Activated CD4-positive, alpha-beta T cell treated with anti-CD3 and anti-CD28 coated beads, Interleukin-2, amount 10 ng/mL, durations not matched to agents 7 days and 5 days (primary cell): ENCODE measurements at places on chromosomes 4 and X.

DNA sequence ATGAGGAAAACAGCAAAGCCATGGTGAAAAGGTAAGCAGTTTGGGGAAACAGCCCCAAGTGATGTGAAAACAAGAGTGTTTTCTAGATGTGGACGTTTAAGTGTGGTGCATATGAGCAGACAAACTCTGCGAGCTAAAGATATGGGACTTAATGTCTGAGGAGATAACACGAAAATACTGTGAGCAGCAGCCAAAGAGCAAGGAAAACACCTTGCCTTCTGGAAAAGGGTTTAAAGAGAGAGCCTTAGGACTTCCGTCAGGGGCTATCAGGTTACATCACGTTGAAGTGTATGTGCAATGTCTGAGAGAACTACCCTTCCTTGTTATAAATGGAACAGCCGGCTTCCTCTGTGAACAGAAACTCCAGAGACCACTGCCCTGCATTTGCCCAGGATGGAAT is 54.2 kb downstream of the LEF1 start:
- DNase-seq: no peak

DNA sequence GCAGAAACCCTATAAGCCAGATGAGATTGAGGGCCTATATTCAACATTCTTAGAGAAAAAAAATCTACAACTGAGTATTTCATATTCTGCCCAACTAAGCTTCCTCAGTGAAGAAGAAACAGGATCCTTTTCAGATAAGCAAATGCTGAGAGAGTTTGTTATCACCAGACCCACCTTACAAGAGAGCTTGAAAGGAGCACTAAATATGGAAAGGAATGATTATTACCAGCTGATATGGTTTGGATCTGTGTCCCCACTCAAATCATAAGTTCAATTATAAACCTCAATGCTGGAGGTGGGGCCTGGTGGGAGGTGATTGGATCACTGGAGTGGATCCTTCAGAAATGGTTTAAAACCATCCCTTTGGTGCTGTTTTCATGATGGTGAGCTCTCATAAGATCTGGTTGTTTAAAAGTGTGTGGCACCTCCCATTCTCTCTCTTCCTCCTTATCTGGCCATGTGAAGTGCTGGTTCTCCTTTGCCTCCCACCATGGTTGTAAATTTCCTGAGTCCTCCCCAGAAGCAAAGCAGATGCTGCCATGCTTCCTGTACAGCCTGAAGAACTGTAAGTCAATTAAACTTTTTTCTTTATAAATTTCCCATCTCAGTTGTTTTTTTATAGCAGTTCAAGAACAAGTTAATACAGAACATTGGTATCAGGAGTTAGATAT is 144.2 kb downstream of the MSN start:
- no peak for DNase-seq

- no peak for DNase-seq
These were observed 61.5 kb downstream of the RFC1 start for GRCh38 chr4:39304651-39305050.

DNA sequence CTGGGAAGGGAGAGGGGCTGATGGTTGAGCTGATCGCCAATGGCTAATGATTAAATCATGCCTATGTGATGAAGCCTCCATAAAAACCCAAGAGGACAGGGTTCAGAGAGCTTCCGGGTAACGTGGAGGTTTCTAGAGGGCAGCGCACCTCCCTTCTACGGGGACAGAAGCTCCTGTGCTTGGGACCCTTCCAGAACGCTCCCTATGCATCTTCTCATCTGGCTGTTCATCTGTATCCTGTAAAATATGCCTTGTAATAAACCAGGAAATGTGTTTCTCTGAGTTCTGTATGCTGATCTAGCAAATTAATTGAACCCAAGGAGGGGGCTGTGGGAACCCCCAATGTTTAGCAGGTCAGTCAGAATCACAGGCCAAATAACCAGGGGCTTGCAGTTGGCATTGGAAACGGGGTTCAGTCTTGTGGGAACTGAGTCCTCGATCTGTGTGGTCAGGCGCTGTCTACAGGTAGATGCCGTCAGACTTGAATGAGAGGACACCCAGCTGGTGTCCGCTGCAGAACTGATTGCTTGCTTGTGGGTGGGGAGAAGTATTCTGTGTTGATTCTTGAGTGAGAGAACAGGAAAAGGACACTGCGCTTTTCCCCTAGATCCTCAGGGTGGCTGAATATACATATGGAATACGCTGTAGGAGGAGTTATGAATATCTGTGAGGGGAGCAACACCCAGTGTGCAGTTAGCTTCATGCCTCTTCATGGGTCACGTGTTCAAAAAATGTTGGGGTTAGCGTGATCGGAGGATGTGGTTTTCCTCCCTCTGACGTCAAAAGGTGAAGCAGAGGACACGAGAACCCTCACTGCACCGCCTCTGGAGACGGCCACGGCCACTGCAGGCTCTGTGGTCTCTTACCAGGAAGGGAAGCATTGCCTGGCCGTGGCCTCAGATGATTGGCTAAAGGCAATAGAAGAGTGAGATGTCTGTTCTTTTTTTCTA is 29.2 kb downstream of the HTT-AS start:
- DNase-seq: peak; percentile 87

- no peak for DNase-seq
These were observed 26.3 kb upstream of the KDM5C start for GRCh38 chrX:53251307-53251706.

DNA sequence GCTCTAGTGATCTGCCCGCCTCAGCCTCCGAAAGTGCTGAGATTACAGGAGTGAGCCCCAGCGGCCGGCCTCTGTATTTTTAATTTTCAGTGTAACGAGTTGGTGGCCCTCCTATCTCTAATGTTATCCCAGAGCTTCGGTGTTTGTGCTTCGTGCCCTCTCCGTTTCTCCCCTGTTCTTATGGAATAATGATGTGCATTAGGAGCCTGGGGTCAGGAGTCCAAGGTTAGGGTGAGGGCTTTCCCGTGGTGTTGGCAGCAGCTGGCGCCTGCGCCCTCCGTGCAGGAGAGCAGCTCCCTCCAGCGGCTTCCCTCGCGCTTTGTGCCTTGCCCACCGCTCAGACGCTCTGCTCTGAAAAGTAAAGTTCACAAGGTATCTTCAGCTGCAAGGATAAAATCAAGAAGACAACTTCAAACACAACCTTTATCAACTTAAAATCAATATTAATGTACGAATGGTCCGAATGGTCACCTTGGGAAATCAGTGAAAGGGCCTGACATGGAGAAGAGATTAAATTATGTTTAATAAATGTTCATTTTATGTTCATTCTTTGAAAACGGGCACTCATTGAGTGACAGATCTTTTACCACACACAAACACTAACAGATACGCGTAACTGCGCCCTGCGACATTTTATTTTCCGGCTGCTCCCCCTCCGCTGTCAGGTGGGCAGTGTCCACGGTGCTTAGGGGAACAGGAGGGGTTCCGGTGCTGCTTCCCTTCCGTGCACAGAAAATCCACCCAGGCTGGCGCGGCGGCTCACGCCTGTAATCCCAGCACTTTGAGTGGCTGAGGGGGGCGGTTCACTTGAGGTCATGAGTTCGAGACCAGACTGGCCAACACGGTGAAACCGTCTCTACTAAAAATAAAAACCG is 62.4 kb downstream of the TRAPPC11 start:
- peak; percentile 44 for DNase-seq

GRCh38 chrX:49059681-49060085 is 884 bp downstream of the CCDC120 start:
- no peak for DNase-seq

DNA sequence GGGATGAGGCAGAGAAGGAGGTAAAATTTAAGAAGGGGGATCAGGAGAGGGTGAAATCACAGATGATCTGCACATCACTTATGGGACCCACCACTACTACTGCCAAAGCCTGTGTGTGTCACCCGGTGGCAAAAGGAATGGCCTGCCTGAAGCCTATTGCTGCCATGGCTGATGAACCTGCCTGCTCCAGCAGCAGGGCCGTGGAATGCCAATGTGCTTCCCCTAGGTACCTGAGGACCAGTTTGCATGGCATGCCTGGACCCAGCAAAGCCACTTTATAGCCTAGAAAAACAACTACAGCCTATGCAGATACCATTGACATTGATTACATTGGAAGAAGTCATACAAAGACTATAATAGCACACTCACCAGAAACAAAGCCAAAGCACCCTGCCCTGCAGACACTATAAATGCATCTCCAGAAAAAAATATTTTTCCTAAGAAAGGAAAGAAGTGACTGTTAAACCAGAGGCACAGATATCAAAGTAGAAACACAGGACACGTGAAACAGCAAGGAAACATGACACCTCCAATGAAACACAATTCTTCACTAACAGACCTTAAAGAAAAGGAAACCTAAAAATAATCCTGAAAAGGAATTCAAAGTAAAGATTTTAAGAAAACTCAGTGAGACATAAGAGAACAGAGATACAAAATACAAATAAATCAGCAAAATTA is 680.7 kb upstream of the GRID2 start:
- no peak for DNase-seq

- DNase-seq: no peak
These were observed 88.7 kb downstream of the DCTD start for GRCh38 chr4:182828360-182829025.

DNA sequence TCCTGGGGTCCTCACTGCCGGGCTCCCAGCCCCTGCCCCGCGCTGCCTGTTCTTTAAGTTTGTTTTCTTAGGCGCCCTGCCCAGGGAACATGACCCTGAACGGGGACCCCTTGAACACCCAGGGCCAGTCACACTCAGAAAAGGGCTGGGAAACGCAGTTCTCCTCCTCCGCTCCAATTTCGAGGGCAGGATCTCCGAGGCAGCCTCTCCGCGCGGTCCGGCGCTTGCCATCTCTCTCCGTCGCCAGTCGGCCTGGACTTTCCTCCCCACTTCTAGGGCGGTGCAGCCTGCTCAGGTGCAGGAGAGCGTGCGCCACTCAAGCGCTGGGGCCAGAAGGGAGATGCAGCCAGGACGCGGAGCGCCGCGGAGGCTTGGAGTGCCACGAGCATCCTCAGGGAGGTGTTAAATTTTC is 9.9 kb downstream of the PRDM8 start:
- no peak for DNase-seq

DNA sequence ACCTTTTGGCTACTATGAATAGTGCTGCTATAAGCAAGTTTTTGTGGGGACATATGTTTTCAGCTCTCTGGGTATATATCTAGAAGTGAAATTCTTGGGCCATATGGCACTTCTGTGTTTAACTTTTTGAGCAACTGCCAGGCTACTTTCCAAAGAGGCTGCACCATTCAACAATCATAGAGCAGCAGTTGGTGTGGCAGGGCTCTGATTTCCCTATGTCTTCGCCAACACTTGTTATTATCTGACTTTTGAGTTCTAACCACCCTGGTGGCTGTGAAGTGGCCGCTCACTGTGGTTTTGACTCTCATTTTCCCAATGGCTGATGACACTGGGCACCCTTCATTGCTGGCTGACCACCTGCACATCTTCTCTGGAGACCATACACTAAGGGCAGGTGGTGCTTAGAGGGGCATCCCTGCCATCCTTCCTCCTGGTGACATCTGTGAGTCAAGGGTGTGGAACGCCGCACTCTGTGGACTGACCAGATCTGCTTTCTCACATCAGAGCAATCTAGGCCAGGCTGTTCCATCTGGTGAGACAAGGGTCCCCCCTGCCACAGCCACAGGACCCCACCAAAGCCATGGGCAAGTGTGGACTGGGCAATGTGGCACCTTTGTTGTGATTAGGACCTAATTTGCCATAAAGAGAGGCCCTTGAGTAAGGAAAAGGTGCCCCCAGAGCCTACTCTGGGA is 49.6 kb downstream of the ZFYVE28 start:
- DNase-seq: no peak

DNA sequence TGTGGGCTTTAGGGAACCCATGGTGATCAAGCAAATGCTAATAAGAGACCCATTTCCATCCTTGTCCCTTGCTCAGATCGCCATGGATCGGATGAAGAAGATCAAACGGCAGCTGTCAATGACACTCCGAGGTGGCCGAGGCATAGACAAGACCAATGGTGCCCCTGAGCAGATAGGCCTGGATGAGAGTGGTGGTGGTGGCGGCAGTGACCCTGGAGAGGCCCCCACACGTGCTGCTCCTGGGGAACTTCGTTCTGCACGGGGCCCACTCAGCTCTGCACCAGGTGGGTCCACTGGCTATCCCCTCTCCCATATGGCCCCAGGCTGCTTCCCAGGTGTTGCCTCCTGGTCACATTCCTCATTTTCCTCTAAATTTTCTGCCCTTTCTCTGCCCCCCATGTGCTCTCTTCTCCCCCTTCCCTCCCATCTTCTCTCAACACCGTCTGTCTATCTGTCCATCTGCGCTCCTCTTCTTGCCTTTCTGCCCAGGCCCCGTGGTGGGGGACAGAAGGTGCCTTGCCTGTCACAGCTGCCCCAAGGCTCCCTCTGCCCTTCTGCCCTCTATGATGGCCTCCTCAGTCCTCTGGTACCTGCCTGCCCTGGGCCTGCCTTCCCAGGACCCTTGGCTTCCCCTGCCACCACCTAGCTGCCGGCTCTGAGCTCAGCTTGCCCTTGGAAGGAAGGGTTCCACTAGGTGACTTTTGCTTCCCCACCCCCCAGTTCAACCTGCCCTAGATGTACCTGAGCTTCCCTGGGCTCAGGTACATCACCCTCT is 5.2 kb downstream of the CDK16 start:
- DNase-seq: no peak

DNA sequence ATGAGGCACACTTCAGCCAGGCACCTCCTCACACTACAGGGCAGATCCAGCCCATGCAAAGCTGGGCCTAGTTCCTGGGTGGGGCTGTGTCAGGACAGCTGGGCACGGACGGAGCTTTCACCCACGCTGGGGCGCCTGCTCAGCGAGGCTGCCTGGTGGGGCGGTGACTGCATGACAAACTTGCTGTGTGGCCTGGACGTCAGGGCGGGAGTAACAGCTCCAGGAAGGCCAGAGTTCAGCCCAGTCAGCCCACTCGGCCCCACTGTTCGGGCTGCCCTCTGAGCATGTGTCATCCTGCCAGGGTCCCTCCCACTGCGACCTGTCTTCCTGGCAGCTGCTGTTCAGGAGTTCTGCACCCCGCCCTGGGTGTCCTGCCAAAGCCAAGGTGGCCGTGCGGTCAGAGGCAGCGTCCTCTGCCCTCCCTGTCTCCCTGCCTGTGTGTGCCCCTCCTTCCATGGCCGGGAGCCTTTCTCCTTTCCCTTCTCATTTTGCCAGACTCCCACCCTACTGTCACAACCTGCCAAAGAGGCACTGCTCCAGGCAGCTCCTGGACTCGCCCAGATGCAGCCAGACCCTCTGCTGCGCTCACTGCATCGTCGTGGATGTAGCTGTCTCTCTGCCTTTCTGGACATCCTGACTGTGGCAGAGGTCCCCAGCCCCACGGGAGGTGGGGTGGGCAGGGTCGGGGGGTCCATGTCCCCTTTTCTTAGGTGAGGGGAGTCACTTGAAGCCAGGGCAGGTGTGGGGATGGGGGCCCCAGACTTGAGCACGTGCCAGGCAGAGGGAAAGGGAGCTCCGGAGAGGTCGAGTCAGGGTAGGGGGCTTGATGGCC is 33.0 kb upstream of the KIAA0232 start:
- no peak for DNase-seq
